ENCODE measurements at places on chromosomes 4 and X.

- no peak for DNase-seq
Observed at GRCh38 chr4:100977274-100977673, 370.1 kb downstream of the PPP3CA start.

- peak; percentile 14 for DNase-seq
Observed at GRCh38 chr4:3442959-3443749, 1.4 kb downstream of the HGFAC start.

DNA sequence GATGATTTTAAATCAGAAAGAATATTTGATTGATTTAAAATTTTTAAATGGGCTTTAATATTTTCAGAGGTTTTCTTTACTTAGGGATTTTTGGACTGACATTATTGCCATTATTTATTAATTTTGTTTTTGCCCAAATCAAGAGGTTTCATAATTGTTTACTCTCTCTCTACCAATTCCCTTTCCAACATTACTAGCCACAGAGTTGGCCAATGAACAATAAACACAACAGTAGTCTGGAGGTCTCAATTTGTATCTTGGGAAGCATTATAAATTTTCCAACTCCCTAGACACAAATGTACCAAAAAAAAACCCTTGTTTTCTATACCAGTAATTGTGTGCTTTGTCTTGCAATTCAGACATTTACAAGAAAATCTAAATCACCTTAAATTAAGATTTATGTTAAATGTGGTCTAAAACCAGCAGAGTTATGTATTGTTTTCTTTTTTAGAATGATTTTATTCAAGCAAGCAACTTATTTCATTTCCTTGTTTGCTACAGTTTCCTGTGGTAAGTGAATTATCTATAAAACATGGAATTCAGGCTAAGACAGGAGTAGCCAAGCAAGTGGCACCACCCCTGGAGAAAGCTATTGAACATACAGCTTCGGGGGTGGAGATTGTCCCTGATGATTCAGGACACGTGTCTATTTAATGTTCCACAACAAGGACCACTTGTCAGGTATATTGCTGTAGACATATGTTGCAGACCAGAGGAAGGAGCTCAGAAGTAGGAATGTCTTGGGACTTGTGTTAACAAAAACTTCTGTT, 622 bp downstream of the KLKB1 start:
- DNase-seq, result no peak

DNA sequence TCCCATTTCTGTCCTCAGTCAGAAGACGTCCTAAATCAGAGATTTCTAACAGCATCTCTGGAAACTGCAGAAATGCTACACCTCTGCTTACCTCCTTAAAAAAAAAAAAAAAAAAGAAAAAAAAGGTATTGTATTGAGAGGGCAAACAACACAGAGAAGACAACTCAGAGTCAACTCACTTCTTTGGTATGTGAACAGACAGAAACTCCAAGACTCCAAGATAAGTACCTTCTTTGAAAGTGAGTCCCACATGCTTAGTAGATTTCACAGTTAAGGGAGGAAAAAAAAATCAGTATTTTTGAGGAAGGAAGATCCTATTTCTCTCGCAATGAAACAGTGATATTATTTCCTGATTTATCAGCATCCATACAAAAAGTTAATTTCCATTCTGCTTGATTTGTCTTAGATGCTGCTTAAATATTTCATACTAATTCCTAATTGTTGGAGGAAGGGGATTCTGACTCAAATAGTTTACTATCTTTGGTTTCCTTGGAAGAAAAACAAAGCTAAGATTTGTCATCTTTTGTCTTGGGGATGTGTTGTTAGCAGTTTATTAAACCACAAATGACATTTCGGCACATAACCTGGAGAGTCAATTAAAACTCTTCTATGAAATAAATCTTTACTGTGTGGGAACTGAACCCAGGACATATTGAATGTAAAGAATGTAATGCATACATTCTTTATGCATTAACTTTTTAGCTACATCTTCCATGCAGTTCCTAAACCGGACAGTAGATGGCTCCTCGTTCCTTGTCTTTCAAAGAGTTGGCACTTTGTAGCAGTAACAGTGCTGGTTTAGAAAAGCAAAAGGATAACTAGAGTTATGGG, 4.7 kb downstream of the RASGEF1B start:
- peak; percentile 54 for DNase-seq

GRCh38 chr4:118410138-118410537, 57.3 kb upstream of the PRSS12 start:
- peak; percentile 89 for DNase-seq

DNA sequence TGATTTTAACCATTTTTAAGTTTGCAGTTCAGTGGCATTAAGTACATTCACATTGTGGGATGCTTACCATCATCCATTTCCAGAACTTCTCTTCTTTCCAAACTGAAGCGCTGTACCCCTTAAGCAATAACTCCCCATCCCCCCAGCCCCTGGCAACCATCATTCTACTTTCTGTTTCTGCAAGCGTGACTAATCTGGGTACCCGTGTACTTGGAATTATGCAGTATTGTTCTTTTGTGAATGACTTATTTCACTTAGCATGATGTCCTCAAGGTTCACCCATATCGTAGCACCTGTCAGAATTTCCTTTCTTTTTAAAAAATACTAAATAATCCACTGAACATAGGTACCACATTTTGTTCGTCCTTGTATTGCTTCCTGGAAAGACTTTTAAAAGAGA, 32.9 kb downstream of the USP9X start:
- DNase-seq, result no peak

DNA sequence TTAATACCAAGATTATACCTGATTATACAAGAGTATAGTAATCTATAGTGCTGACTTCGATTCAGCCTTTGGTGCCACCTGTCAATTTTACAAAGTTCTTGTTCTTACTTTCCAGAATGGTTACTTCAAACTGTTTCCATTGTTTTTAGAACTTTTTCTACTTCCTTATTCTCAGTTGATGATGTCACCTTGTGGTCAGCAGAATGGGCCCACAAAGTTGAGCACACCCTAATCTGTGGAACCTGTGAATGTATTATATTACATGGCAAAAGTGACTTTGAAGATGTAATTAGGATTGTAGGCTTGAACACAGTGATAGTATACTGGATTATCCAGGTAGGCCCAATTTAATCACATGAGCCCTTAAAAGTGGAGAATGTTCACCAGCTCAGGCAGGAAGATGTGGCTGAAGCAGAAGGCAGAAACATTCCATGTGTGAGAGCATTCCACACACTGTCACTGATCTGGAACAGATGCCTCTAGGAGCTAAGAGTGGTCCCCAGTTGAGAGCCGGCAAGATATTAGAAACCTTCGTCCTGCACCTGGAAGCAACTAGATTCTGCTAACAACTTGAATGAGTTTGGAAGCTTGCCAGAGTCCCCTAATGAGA, 6.3 kb upstream of the SGMS2 start:
- DNase-seq, result peak; percentile 31

- no peak for DNase-seq
Observed at GRCh38 chrX:139202742-139203420, 327.7 kb upstream of the F9 start.

- no peak for DNase-seq
Observed at GRCh38 chr4:41305476-41305875, 48.7 kb downstream of the UCHL1 start.

- no peak for DNase-seq
Observed at GRCh38 chr4:83962492-83962891, 426.6 kb downstream of the GPAT3 start.
